ENCODE measurements at places on chromosomes 1 and 21.

DNA sequence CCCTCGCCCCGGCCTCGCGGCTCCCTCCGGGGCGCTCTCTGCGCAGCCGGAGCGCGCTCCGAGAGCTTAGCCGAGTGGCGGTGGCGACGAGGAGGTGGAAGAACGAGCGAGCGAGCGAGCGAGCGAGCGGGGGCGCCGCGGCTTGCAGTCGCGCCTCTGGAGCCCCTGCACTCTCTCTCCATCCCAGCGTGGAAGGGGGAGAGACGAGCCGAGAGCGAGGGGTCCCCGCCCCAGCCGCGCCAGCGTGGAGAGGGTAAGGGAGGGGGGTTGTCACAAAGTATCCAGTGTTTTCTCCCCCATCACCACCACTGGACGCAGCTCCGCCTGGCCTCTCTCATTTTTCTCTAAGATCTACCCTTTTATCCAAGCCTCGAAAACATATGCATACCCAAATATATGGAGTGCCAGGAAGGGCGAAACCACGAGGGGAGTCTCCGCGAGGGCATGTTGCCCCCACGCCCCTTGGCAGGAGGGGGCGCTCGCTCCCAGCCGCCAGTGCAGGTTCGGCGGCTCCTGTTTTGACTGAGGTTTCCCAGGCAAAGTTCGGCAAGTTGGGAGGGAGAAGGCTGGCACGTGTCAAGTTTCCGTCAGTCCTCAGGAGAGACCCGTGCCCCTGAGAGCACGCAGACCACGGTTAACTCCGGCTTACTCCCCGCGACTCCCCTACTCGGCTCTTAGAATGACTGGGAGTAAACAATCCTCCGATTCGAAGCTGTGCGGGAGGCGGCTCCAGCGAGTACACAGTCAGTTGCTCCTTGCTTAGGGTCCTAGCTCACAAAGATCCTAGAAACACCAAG lies 569 bp upstream of the DAB1 start:
- DNase-seq = no peak

- DNase-seq = peak; percentile 47
These were observed 107.5 kb downstream of the HIVEP3 start for GRCh38 chr1:41811051-41811795.

DNA sequence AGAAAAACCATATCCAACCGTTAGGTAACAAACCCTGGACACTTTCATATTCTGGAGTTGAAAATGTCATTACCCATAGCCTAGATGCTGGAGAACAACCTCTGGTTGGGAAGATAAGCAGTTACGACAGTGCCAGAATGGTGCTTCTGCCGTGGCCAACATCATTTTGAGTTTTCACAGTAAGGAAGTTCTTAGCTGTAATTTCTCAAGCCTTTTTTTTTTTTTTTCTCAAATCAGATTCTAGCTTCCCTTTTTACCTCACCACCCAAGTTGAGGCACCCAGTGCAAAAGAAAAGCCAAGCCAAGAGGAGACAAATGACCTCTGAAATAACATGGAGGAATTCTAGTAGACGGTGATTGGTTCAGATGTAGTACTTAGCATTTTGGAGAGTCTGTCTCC lies 21.8 kb downstream of the PPT1 start:
- DNase-seq = no peak

DNA sequence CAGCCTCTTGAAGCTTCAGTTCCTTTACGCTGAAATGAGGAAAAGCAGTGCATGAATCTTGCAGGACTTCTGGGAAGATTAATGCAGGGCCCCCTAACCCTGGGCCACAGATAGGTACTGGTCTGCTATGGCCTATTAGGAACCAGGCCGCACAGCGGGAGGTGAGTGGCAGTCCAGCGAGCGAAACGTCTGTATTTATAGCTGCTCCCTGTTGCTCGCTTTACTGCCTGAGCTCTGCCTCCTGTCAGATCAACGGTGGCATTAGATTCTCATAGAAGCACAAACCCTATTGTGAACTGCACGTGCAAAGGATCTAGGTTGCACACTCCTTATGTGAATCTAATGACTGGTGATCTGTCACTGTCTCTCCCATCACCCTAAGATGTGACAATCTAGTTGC lies 130.2 kb downstream of the CHRM3 start:
- DNase-seq = no peak

DNA sequence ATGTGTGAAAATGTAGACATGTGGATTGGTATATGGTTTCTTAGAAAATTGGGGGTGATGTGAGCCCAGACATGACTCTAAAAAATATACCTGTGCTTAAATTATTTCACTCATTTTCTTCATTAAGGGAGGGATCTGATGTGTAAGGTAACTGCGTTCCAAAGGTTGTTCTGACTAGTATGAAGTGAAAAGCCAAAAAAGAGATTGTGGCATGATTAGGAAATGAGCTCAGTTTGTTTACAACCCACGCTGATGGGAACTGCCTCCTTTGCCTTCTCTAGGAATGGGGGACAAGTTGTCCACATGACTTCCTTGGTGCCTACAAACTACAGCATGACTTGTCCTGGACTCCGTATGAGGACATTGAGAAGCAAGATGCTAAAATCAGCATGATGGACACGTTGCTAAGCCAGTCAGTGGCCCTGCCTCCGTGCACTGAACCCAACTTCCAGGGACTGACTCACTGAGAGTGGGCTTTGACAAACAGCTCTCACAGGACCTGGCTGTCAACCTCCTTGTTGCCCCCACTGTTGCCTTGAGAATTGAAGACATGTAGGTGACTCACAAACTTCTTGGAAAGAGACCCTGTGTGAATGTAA lies 8.0 kb downstream of the C1orf50 start:
- no peak for DNase-seq

GRCh38 chr1:232657426-232658005 lies 27.6 kb upstream of the SIPA1L2 start:
- DNase-seq = no peak

GRCh38 chr1:185096531-185096930 lies 51.2 kb downstream of the RNF2 start:
- no peak for DNase-seq

DNA sequence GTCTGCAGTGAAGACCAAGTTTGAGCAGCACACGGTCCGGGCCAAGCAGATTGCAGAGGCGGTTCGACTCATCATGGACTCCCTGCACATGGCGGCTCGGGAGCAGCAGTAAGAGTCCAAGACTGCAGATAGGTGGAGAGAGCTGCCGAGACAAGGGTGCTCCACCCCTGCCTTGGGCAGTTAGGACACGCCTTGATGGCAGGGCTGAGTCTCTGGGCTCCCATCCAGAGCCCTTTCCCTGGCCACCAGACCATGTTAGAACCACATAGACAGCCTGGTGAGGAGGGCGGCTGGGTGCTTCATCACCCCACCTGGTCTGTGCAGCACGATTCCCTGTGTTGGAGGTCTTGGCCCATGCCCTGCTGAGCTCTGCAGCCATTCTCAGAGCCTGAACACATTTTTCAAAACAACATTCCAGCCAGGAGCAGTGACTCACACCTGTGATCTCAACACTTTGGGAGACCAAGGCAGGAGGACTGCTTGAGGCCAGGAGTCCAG lies 17.3 kb upstream of the MIIP start:
- DNase-seq = no peak

GRCh38 chr1:191977874-191978506 lies 180.3 kb upstream of the RGS18 start:
- no peak for DNase-seq

GRCh38 chr1:164562947-164563520 lies 4.0 kb downstream of the PBX1 start:
- no peak for DNase-seq

GRCh38 chr1:83760226-83761021 lies 238.5 kb downstream of the TTLL7 start:
- DNase-seq = no peak

DNA sequence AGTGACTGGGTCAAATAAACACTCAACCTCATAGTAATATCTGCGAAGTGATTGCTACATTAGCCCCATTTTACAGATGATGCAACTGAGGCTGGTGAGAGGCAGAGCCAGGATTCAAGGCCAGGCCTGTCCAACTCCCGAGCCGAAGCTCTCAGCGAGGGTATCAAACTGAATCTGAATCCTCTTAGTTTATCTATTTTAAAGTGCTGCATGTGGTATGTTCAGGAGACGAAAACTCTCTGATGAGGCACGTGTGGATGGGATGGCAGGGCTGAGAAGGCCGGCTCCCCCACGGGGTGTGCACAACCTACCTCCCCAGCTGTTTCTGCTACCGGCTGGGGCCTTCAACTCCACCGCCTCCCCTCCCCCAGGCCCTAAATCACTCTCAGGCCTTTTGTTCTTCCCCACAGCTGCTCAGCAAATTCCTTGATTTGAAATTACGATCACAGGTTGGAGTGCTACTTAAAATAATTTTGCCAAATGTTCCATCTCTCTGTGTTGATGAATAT lies 171.8 kb downstream of the TOMM20 start:
- no peak for DNase-seq

DNA sequence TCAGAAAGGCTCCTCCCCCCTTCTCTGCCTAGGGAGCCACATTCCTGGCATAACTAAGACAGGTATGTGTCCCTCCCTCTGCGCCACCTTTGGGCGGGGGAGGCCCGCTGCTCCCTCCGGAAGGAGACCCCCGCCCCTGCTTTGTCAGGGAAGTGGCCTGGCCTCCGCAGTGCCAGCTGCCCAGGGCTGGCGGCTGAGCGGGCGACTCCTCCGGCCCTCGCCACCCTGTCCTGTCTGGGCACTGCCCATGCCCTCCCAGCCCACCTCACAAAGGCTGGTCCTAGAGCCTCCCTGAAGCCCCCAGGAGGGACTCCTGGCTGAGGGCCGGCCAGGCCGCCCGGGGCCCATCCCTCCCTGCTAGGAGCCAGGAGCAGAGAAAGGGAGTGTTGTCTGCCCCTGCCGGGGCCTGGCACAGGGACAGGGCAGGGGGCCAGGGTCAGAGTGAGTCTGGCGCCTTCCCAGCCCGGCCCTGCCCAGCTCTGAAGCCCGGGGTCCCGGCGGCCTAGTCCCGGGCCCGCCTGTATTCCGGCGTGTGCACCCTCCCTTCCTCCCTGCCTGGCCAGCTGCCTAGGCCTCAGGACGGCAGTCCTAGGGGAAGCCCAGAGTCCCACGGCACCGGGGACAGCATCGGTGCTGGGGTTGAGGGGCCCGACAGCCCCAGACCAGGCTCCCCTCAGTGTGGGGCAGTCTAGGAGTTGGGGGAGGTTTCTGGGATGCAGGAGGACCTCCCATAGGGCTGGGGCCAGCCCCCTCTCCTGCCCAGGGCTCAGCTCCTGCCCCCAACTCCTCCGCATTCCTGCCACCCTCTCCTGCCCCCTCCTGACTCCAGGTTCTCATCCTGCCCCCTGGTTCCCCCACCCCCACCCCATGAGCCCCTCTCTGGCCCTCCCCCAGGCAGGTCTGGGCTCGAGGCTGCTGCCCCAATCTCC lies 5.1 kb downstream of the AGRN start:
- no peak for DNase-seq

GRCh38 chr1:70140894-70141293 lies 64.5 kb downstream of the LRRC40 start:
- no peak for DNase-seq

- DNase-seq = no peak
These were observed 918.2 kb upstream of the ADGRL2 start for GRCh38 chr1:80882553-80882952.

DNA sequence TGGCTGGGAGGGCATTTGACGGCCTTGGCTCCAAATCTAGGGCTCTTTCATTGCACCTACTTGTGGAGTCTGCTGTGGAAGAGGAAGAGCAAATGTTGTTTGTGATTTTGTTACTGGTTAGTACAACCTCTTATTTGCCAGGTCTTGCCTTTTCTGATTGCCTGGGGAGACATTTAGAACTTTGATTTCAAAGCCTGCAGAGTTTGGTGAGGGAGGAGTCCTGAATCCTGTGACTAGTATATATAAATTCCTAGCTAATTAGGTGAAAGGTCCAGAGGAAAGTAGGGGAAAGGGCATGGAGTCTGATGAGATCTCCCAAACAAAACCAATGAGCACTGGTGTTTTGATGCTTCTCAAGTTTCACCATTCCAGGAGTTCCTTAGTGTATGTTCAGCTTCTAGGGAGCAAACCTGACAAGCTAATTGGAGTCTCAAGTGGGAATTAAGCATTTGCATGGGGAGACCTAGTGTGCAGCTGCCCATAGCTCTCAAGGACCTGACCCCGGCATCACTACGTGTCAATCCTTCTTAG lies 5.1 kb upstream of the HMGCS2 start:
- no peak for DNase-seq

DNA sequence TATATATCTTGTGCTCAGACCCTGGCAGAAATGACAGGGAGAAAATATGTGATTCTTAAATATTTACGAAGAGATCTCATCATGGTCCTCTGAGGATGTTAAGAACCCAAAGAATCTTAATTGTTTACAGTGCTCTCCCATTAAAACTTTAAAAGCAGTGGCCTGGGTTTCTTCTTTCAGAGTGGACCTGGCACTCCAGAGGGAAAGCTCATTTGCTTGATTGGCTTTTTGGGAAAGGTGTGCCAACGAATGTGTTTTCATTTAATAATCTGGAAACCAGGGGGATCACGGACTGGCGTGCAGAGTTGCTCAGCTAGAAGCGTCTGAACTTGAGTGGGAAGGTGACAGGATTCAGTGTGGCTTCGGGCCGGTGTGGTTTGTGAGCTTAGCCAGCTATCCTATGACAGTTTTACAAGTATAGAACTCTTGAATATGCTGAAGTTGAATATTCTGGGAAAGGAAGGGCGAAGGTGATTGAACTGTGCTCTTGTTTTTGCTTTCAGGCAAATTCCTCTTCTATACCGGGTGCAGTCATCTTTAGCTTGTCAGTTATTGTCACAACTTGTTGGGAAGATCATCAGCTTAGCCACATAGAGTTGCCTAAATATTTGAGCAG lies 154.8 kb downstream of the C1orf21 start:
- DNase-seq = no peak

GRCh38 chr1:116189481-116189880 lies 78.3 kb downstream of the MAB21L3 start:
- no peak for DNase-seq

DNA sequence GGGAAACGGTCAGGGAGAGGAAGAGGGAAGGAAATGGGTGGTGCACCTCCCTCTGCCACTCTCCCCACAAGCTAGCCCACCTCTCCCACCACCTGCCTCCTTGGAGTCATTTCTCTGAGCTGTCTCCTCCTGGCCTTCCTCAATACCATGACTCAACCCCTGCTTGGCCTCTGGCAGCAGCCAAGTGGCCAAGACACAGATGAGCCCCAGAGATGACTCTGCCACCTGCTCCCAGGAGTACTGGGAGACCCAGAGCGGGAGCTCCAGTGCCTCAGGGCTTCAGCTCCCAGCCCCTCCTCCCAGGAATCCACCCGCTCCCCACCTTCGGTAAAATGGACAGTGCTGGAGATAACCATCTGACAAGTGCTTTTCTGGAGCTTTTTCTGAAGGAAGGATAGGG lies 2.6 kb downstream of the S100A16 start:
- DNase-seq = no peak

- no peak for DNase-seq
These were observed 117.2 kb downstream of the NRDC start for GRCh38 chr1:51761351-51761750.

DNA sequence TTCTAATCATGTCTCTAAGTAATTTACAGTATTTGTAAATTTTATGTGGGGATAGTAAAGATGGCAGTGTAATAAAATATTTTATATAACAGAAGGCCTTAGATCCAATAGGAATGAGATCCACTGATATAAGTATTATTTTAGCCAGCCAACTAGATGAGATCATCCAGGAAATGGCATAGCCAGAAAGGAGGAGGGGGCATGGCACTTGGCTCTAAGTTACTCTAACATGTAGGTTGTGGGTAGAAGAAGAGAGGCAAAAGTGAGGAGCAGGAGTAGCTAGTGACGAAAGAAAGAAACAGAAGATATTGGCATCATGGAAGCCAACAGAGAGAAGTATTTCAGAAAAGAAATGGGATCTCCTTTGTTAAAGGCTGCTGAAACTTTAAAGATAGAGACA lies 426.1 kb downstream of the PTPRC start:
- DNase-seq = no peak
